ENCODE measurements at places on chromosomes 1 and 21.
A peak's percentile ranks its signal among the peaks of the same experiment; 100 is the strongest.

- no peak for DNase-seq
Observed at GRCh38 chr1:87399701-87400100, 71.0 kb downstream of the LMO4 start.

DNA sequence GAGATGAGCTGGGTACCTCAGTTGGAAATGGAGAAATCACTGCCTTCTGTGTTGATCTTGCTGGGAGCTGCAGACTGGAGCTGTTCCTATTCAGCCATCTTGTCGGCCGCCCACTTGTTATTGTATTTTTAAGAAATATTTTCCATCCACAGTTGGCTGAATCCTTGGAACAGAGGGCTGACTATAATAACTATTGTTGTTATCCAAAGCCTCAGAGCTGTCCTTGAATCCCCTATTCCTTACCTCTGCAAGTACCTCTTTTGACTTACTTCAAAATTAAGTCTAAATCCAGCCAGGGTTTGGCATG is 44.1 kb upstream of the GRHL3 start:
- DNase-seq, result no peak

DNA sequence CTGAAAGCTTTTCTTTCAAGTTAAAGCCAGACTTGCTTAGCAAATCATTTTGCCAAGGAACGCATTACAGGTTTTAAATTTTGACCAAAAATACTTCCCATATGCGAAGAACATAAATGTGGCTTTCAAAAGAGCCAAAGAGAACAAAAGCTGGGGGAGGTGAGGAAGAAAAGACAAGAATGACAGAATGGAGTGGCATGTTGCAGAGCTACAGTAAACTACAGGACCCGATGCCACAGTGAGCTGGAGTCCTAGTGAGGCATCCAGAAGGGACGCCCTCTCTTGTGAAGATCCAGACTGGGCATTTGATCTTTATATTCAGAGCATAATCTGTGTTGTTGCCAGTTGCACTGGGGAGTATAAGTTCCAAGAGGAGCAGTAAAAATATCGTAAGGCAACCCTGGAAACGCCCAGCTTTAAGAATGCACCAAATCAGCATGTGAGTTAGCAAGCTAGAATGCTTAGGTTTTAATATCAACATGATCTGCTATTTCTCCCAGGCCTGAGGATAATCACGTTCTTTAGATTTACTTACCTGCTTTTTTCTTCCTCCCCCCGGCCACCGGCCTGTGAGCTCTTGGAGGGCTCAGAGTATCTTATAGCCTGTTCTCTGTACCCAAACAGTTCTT is 48.4 kb upstream of the HOOK1 start:
- DNase-seq, result no peak

- no peak for DNase-seq
Observed at GRCh38 chr1:174871886-174872285, 127.9 kb upstream of the CACYBP start.

DNA sequence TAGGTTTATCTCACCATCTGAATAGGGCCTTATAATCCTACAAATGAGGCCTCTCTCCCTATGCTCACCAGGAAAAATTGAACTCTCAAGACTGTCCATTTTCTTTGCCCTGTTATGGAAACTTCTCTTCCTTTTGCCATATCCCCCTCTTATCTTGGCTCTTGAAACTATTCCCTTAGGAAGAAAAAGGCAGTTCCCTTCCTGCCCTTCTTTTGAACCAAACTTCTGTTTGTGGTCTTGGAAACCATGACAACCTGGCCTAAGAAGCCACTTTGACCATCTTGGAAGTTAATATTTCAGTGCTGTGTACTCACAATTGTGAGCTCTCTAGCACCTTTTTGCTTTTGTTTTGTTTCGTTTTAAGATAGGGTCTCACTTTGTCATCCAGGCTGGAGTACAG is 40.0 kb downstream of the ATP2B4 start:
- no peak for DNase-seq

DNA sequence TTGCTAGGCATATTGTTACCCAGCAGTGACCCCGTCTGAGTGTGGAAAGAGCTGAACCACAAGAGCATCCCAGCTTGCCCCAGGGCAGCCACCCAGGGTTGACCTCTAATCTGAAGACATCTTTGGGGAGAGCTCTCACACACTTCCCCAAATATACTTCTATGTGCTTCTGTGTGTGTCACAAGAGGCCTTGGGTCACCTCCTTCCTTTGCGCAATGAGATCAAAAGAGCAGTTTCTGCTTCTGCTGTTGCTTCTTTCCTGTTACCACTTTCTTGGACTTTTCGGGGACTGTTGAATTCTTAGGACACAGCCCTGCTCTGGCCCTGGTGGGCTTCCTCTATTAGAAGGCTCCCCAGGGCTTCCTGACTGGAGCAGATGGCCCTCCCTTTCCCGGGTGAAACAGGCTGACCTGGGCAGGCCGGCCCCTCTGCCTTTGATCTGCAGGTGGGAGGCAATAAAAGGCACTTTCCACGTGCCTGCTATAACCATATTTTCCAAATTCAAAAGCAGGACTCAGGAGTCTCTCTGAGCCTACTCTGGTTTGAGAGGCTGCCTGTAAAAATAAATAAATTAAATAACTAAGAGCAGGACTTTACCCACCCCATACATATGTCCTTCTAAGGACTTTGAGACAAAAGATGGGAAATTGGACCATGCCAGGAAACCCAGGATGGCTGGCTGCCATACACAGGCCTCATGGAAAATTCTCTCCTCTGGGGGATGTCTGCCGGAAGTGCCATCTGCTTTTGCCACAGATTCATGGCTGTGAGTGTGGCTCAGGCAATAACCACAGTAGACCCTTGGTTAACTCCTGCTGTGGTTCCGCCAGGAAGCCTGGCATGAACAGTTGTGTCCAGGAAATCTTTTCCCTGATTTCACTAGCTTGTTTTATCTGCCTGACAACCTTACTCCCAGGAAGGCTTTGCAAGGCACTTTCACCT is 28.3 kb upstream of the RCSD1 start:
- DNase-seq, result no peak

GRCh38 chr1:70353601-70354331 is 756 bp downstream of the ANKRD13C start:
- no peak for DNase-seq

- no peak for DNase-seq
Observed at GRCh38 chr21:42467140-42467983, 28.7 kb downstream of the RSPH1 start.

DNA sequence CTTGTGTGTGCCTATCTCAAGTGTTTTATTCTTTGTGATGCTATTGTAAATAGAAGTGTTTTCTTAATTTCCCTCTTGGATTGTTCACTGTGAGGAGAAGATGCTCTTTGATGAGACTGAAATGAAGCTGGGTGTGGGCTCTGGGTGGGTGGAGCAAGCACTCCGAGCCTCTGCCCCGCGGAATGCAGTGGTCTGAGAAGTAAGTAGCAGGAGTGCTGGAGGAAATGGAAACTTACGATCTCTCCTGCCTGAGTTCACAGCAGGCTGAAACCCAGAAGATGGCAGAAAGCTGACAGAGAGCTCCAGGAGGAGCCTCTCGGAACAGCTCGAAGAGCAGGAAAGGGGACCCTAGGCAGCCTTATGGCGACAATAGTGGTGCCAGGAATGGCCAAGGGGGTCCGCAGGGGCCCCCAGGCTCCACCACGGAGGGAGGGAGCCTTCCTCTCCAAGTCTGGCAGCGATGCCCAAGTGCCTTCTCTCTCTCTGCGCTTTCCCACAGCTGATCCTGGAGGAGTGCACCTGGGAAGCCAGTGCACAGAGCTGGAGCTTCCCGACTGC is 126.8 kb upstream of the COL6A1 start:
- no peak for DNase-seq

GRCh38 chr1:10514490-10515235 is 39.9 kb downstream of the PEX14 start:
- DNase-seq, result no peak

- DNase-seq, result no peak
Observed at GRCh38 chr1:76269155-76269554, 194.6 kb downstream of the ST6GALNAC3 start.

DNA sequence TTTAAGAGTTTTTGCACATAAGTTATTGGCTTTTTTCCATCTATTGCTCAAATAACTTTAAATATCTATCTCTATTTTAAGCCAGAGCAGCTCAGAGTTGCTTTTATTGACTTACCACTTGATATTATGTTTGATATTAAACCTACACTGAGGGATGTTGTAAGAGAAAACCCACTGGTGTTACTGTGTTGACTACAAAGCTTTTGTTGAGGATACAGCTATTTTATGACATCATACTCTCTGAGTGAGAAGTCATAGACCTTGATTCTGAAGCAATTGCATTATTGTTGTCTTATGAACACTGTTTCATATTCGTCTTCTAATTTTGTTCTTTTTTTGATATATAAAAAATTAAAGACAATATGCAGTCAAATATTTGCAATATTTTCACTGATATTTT is 560.4 kb downstream of the PTBP2 start:
- DNase-seq, result no peak

GRCh38 chr1:186838380-186839040 is 9.8 kb downstream of the PLA2G4A start:
- DNase-seq, result no peak

GRCh38 chr1:185853739-185854138 is 119.5 kb downstream of the HMCN1 start:
- no peak for DNase-seq

- DNase-seq, result no peak
Observed at GRCh38 chr21:31374395-31374794, 30.3 kb upstream of the TIAM1 start.

DNA sequence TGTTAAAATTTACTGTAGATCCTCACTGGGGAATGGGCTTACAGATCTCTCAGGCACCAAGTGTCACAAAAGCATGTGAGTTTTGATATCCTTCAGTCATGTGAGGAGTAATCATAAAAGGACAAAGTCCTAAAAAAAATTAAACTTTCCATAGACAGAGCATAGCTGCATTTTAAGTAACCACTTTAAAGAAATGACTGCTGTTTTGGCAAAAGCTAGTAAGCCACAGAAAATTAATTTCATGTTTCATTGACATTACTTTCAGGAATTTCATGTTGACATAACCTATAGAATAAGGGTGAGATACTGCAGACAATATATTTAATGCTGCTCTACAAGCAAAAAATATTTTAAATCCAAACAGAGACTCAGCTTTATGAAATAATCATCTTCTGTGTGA is 156.3 kb downstream of the LYPLAL1 start:
- DNase-seq, result no peak

GRCh38 chr1:222750651-222751050 is 13.6 kb downstream of the FAM177B start:
- no peak for DNase-seq

DNA sequence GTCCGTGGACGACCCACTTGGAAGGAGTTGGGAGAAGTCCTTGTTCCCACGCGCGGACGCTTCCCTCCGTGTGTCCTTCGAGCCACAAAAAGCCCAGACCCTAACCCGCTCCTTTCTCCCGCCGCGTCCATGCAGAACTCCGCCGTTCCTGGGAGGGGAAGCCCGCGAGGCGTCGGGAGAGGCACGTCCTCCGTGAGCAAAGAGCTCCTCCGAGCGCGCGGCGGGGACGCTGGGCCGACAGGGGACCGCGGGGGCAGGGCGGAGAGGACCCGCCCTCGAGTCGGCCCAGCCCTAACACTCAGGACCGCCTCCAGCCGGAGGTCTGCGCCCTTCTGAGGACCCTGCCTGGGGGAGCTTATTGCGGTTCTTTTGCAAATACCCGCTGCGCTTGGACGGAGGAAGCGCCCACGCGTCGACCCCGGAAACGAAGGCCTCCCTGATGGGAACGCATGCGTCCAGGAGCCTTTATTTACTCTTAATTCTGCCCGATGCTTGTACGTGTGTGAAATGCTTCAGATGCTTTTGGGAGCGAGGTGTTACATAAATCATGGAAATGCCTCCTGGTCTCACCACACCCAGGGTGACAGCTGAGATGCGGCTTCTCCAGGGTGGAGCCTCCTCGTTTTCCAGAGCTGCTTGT is 32.4 kb downstream of the PRMT2 start:
- peak; percentile 12 for DNase-seq

DNA sequence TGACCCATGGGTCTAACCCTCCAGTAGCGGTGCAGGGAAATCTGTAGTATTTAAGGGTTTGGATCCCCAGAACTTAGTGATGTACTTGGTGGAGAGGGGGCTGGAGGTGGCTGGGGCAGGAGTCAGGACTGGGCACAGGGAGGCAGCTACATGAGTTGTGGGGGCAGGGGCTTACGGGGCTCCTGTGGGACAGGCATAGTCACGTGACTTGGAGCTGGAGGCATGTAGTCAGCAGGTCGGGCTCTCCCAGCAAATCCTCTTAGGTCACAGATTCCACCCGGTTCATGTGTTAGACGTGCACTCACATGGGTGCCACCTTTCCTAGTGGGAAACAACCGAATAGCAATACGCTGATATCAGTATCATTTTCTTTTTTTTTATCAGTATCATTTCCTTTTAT is 112.1 kb downstream of the PCP4 start:
- DNase-seq, result no peak

- no peak for DNase-seq
Observed at GRCh38 chr1:153447498-153448170, 12.8 kb downstream of the S100A7 start.

DNA sequence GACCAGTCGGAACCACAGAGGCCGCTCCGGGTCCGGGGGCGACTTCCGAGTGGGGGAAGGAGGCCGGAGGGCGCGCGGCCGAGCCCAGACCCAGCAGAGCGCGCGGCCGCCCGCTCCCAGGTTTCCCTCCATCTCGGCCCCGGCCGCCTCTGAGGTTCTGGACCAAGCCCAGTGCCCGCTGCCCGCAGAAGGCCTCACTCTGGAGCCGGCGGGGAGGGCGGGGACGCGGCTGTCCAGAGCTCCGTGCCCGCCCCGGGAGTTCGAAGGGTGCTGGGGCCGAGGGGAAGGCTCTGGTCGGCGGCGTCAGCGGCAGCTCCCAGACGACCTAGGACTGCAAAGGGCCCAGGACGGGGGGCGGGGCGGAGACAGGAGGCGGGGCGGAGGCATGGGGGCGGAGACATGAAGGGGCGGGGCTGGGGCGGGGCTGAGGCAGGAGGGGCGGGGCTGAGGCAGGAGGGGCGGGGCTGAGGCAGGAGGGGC is 48.0 kb upstream of the SLC19A1 start:
- DNase-seq, result peak; percentile 80

DNA sequence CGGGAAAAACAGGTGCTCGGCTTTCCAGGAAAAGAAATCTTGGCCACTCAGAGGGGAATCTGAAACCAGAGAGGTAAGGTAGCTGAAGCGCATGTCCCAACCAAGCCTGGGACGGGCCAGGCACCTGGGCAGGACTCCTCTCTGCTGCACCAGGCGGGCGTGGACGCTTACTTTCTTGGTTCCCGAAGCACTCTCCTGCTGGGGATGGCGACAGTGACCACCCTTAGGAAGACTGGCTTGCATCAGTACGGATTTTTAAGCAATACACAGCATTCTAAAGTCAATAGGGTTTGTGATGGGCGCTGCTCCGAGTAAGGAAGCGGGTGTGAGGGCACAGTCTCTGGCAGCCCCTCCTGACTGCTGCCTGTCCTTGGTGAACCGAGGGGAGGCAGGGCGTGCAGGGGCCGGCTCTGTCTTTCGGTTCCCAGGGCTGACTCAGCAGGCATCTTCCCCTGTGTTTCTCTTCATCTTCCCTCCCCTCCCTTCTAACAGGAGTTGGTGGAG is 74.9 kb upstream of the ANGPTL1 start:
- no peak for DNase-seq

All from stimulated activated CD4-positive, alpha-beta T cell treated with anti-CD3 and anti-CD28 coated beads, Interleukin-4, amount 100 ng/mL, for 4 hours (primary cell).